ENCODE measurements at places on chromosomes 1 and 21.

- no peak for DNase-seq
Measured at GRCh38 chr1:241834733-241835377, 13.1 kb upstream of the EXO1 start.

DNA sequence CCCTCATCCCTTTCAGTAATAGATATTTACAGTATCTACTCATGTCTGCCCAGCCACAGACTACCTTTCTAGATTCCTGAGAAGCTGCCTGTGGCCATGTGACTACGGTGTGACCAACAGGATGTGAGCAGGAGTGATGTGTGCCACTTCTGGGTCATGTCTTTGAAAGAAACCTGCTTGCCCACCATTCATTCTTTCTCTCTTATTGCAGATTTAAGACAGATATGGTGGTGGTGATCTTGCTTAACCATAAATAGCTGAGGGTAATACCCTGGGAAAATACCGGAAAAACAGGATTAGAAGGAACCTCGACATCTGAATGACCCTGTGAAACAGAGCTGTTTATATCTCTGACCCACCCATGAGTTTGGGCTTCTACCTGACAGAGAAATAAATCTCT is 41.6 kb upstream of the GUCA2A start:
- DNase-seq = no peak

- no peak for DNase-seq
Measured at GRCh38 chr21:33648555-33648954, 6.3 kb downstream of the ITSN1 start.

GRCh38 chr1:67766141-67766978 is 66.9 kb downstream of the GNG12 start:
- peak; percentile 63 for DNase-seq

DNA sequence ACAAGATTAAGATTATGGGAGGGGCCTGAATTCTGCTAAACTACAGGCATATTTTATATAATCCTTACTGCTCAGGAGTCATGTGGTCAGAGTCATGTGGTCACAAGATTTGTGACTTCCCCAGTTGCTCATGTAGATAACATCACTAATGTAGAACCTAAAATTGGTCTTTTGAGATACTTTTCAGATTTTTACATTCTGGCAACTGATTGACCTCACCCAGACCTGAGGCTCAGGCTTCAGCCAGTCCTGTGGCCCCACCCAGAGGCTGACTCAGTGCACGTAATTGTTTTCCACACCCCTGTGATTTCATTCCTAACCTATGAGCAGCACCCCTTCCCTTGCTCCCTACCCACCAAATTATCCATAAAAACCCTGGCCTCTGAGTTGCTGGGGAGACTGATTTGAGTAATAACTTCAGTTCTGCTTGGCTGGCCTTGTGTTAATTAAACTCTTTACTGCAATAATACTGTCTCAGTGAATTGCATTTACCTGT is 41.7 kb upstream of the ZNF326 start:
- DNase-seq = peak; percentile 57

GRCh38 chr1:31483012-31483946 is 70.3 kb downstream of the SERINC2 start:
- DNase-seq = no peak

GRCh38 chr1:202228484-202229122 is 35.0 kb downstream of the LGR6 start:
- no peak for DNase-seq

DNA sequence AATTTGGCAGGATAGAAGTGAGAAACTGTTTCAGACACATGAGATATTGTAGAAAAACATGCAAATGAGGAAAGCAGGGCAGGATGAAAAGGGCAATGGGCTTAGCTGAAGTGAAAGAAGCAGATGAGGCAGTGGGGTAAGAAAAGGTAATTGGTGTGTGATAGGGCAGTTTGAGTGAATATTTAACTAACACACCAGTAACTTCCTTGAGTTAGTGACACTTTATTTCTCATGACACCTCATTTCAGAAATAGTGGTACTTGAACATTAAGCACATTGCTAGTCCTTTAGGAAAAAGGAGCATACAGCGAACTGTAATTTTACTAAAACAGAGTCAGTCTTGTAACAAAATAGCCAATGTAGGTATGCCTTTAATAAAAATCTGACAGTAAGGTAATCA is 415.0 kb downstream of the DPYD start:
- DNase-seq = no peak

DNA sequence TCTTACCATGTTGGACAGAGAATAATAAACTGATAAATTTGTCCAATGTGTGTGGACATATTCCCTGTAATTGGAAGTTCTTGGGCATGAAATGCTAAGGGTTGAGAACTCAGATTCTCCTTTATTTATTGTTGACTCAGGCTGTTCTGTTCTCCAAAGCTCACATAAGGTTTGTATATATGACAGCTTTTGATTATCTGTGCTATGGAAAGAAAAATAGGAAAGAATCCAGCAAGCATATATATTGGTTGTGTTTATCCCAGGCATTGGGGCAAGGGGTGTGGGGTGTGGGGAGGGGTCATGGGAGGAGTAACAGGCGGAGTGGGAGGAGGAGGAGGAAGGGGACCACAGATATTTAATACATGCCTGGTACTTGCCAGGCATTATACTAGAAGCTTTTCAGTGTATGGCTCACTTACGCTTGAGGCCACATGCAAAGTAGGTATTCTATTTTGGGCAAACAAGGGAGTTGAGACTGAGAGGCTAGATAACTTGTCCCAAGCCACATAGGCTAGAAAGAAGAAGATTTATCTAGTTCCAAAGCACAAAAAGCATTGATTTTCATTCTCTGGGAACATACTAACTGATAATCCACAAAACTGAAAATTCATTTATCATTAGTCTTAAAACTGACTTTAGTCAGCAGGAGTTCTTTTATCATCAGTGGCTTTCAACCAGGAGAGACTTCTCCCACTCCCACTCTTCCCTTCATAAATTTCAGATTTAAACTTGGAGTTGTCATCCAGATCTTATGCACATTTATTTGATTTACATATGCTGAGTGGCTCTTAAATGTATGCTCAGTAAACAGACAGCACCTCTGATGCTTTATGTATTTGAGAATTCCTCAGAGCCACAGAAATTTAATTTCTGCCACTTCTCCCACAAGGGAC is 27.2 kb downstream of the NGF start:
- no peak for DNase-seq

DNA sequence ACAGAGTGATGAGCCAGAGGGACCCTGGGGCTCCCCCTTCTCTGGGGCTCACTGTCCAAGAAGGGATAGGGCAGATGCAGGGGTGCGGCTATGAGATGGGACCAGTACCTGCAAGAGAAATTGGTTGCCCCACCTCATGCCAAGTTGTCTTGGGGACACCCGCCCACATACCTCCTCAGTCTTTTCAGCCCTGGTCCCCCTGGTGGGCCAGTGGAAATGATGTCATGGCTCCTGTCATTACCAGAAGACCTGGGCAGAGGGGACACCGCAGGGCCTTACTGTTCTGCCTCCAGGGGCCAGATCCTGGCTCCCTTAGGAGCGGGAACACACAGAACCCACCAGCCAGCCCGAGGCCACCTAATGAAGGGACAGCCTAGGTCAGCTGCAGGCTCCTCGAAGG is 63.2 kb downstream of the CDK18 start:
- peak; percentile 19 for DNase-seq

DNA sequence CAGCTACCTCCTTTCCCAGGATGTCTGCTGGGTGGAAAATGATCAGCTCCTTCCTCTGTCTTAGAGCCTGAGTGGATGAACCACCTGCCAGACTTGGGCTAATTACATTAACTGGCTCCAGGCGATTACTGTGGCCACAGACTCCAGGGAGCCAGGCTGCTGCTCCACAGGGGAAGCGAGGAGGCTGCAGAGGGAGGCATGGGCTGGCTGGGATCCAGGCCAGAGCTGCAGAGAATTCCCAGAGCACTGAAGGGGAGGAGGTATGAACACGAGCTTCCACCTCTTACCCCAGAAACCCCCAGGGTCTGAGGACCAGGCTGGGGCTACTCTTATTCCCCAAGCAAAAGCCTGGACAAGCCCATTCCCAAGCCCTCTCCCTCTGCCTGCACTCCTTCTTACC is 136.0 kb upstream of the KLHDC7A start:
- DNase-seq = no peak

GRCh38 chr1:40014812-40015594 is 25.5 kb upstream of the CAP1 start:
- peak; percentile 46 for DNase-seq

DNA sequence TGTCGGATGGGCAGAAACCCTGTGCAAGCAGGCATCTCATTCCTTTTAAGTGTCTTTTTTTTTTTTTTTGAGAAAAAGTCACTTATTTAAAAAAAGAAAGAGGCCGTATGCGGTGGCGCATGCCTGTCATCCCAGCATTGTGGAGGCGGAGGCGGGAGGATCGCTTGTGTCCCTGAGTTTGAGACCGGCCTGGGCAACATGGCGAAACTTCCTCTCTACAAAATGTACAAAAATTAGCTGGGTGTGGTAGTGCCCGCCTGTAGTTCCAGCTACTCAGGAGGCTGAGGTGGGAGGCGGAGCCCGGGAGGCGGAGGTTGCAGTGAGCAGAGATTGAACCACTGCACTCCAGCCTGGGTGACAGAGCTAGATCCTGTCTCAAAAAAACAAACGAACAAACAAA is 1.7 kb downstream of the GPR137B start:
- DNase-seq = no peak

DNA sequence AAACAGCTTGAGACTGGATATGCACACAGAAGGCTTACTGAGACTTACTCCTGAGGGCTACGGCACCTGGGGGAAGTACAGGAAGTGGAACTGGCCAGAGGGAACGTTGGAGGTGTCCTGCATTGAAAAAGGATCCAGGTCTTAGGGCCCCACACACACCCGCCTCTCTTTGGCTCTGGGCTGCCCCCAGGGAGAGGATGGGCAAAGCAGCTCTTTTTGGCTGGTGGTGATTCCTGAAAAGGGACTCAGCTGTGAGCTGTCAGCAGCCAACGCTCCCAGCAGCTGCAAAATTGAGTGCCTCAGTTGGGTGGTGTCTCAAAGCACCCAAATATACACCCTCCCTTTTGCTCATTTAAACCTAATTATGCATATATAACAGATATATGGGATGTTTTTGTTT is 213.2 kb downstream of the TNR start:
- no peak for DNase-seq

GRCh38 chr1:246435421-246436041 is 71.5 kb downstream of the SMYD3 start:
- DNase-seq = no peak

- DNase-seq = no peak
Measured at GRCh38 chr21:36059823-36060158, 535 bp downstream of the SETD4 start.
